ENCODE measurements at places on chromosomes 1 and 21.

DNA sequence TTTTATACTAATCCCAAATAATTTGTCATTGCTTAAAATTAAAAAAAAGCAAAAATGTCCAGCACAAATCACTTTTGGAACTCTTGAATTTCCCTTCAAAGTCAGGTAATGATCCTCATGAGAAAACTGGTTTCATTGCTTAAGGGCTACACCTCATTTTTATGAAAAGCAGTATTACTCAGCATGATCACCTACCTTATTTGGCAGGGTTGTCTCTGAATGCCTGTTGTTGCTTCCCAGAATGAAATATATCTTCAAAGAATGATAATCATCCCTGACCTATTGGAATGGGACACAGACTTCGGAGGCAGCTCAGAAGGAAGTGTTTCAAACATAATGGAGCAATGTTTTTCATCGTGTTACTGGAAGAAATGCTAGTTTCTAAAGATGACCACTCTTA is 29.7 kb downstream of the C1orf21 start:
- no peak for DNase-seq

DNA sequence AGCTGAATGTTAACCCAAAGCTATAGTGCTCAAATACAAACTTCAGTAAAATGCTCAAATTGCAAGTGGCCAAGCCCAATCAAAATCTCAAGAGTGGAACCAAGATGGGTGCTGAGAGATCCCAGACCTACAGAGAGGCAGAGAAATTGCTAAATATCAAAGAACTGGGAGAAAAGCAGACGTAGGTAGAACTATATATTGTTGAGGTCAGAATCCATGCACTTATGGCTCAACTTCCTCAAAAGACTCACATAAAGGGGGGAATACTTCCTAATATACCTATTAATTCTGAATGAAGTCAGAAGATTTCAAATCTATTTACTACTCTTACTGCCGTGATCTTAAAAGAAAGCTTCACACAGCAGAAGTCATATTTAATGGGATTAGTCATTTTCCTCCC is 65.2 kb downstream of the PUM1 start:
- DNase-seq: no peak

- no peak for DNase-seq
Measured at GRCh38 chr1:108082001-108082400, 117.0 kb upstream of the VAV3 start.

- no peak for DNase-seq
Measured at GRCh38 chr1:101284622-101285218, 47.9 kb downstream of the S1PR1 start.

- no peak for DNase-seq
Measured at GRCh38 chr1:229874609-229875008, 192.4 kb upstream of the GALNT2 start.

DNA sequence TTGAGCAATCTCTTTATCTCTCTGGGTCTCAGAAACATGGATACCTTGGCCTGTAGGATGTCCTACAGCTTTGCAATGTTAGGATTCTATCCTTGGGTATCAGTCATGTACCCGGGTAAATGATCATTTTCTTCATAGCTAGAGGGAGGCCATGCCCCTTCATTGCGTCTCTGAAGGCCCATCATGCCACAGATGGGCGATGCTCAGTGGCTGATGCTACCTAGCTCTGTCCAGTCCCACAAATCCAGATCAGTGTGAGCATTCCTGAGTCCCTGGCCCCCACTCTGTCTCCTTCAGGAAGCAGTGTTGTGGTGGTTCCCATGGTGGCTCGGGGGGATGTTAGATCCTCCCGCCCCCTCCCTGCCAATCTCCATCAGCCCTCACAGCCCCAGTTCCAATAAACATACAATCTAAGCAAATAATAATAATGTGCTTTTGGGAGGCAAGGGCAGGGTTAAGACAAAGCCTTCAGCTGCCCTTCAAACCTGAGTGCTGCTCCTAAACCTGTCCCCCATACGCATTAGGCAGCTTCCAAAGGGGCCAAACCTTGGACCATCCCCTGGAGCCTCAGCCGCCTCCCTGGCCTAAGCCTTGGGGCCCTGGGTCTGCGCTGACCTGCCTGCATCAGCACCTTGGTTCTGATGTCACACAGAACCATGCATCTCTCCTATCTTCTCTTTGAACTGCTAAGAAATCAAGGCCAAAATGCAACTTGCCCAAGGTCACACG is 681 bp upstream of the GPR61 start:
- DNase-seq: no peak

DNA sequence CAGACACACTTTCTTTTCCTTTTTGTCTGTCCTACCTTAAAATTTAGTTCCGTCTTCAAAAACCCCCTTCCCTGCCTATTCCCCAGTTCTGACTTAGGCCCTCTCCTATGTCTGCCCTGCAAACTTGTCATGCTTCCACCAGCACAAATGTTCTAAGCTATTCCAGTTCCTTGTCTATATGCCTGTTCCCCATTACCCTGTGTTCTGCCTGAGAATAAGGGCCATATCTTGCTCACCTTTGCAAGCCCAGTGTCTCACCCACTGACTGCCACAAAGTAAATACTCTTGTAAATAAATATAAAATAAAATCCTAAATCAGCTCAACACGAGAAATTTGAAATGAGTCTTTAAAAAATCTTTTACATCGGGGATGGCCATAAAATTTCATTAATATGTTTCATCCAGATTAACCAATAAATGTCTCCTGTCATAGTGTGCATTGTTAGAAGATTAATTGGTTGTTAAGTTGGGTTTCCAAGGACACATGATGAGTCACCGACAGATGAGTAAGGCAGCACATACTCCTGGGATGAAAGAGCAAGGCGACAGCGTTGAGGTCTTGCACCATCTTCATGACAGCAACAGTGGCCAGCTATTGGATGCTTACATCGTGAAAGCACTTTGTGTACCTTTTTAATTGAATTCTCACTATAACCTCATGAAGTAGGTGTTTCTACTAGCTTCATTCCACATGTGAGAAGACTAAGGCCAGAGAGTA is 92.6 kb upstream of the NGF start:
- DNase-seq: no peak

DNA sequence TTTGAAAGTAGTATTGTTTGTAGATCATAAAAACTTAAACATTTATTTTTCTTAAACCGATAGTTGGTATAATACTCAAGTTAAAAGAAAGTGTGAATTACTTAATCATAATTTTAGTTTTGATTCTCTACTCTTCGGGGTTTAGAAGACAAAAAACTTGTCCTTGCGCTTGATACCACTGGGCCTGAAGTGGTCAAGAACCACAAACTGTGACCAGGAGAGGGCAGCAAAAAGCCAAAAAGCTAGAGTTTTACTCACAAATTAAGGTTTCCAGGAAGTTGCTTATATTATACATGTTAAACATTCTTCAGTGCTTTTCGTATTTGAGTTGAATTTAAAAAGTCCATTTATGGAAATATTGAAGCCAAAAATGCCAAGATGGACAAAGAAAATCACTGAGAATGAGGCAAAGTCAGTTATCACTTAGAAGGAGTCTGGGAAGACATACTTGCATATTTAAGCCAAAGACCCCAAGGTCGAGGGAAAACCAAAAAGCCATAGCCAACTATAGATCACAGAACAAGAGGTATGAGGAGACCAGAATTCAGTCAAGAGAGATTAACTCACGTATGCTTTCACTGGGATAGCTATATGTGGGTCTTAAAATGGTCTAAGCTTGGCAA is 34.2 kb downstream of the EFCAB7 start:
- no peak for DNase-seq

- no peak for DNase-seq
Measured at GRCh38 chr1:160580221-160580812, 1.0 kb upstream of the CD84 start.

DNA sequence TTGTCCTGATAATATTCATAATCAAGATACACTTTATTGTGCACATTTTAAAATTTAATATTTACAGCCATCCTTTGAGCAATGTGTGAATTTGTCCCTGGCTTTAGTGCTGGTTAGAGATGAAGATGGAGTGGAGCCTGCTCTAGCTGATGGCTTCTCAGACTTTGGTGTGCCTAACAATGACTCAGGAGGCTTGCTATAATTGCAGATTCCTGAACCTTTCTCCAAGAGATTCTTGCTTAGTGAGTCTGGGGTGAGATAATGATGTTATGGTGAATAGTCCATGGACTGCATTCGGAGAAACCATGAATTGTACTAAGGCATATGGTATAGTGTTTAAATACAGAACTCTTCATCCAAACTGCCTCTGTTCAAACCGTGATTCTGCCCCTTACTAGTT is 307.1 kb downstream of the PAPPA2 start:
- no peak for DNase-seq

DNA sequence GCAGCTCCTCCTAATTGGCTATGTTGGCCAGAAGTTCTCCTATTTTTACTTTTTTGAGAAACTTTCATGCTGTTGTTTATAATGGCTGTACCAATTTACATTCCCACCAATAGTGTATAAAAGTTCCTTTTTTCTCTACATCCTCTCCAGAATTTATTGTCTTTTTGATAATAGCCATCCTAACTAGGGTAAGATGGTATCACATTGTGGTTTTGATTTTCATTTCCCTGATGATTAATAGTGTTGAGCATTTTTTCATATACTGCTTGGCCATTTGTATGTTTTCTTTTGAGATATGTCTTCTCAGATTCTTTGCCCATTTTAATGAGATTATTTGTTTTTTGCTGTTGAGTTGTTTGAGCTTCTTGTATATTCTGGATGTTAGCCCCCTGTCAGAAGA is 46.8 kb downstream of the NTMT2 start:
- DNase-seq: no peak

DNA sequence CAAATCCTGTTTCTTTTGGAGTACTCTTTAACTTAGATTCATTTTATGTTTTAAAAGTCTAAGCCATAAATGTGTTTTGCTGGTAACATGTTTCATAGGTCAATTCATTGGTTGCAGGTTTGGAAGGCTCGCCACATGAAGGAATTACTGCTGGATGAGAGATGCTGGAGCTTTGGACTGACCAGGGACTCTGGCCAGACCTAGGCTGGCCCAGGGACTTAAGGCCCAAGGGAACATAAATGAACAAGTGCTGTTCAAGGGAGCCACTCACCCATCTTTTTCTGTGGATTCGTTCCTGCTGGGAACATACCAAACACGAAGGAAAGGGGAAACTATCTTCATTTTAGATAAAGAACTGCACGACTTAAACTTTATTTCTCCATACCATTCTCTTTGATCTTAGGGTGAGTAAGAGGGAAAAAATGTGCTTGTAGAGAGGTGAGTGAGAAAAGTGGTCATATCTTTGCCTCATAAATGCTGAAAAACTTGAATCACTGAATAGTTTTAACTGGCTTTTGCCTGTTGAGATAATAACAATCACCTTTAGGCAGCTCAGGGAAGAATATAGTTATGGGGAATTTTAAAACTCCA is 15.3 kb upstream of the SHCBP1L start:
- no peak for DNase-seq

GRCh38 chr1:71015745-71016144 is 31.9 kb downstream of the PTGER3 start:
- DNase-seq: no peak

- DNase-seq: no peak
Measured at GRCh38 chr1:8516793-8517556, 199.1 kb downstream of the SLC45A1 start.

- DNase-seq: no peak
Measured at GRCh38 chr1:77872645-77873044, 15.8 kb upstream of the NEXN start.

- DNase-seq: no peak
Measured at GRCh38 chr1:150890033-150890416, 3.1 kb downstream of the CTXND2 start.

DNA sequence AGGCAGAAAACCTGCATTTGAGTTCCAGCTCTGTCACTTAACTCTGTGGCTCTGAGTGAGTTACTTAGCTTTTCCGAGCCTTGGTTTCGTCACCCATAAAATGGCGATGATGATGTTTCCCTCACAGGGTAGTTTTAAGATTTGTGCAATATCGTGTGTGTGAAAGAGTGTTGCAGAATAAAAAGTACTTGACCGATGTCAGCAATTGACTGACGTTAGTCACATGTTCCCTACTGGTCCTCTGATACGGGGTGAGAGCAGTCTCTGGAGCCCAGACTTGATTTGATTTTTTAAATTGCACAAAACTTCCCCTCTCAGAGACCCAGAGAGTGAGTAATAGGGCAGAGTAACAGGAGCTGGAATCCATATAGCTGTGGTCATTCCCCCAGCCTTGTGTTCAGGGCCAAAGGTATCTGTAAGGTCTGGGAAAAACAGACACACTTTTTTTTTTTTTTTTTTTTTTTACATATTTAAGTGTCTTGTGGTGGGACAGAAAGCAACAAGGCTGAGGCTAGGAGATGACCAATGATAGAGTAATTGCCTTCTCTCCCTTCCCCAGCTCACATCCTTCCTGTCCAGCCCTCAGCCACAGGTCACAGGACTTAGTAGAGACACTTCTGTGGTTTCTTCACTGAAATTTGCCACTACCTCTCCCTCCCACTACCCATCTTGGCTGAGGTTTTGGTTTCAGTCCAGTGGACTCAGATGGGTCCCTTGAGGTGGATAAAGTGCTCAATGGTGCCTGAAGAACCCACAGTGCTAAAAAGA is 2.0 kb downstream of the FCER1G start:
- no peak for DNase-seq

- no peak for DNase-seq
Measured at GRCh38 chr1:185398022-185398421, 81.0 kb upstream of the IVNS1ABP start.

DNA sequence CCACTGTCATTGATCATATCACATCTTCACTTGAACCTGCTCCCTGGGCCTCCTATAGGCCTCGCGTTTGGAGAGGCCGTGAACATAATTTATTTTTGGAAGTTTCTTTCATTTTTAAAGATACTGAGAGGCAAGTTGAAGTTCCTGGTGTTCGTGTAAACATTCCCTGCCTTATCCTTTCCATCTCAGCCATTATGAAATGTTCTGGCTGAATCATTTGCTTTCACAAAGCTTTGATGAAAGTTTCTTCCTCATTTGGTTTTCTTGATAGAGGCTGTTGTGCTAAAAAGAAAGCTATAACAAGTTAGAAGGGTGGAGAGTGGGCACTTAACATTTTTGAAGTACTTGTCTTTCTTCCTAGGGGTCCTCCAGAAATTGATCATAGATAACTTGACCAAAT is 15.5 kb downstream of the CAMTA1 start:
- no peak for DNase-seq

GRCh38 chr1:62746086-62746808 is 37.7 kb upstream of the ATG4C start:
- no peak for DNase-seq

DNA sequence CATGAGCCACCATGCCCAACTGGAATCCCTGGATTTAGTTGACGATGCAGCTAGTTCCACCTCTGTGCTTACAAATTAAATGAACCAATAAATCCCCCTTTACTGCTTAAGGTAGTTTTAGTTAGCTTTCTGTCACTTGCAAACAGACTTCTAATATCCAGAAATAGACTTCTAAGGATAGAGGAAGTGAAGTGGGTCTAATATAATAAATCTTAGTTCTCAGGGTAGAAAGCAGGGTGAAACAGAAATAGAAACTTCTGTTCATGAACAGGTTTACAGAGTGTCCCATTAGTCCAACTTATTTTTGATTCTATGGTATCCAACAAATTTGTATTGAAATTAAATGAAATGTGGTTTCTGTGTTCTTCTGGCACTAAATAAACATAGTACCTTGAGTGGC is 20.1 kb downstream of the BCAS2 start:
- no peak for DNase-seq

All from mesenteric fat pad (tissue), 1 donor.